ENCODE measurements at places on chromosomes 1 and 21. TPM values are rescaled to one million over a fixed set of nuclear protein-coding genes. Genes with fewer than 3 reads are reported as not detected.

Gene DMBX1
- total RNA-seq = not detected

Gene TNFSF4
- total RNA-seq = 1.9 TPM

Gene SYNC
- not detected for total RNA-seq

- DNase-seq = no peak
These were observed 149.7 kb upstream of the VANGL1 start for GRCh38 chr1:115492019-115492595.

Gene BCAS2
- 63.5 TPM for total RNA-seq

DNA sequence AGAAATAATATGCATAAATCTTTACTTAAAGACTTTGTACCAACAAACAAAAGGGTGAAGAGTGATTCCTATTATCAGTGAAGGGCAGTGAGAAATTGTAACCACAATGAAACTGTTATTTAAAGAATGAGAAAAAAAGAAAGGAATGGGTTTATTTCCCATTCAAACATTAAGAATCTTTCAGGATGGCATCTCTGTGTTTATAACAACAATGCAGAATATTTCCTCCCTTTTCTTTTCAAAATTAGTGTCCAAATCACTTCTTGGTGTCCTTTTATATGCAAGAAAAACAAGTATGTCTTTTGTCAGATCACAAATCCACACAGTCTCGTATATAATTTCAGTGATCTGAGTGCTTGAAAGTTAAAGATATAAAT is 61.2 kb downstream of the PTPRC start:
- no peak for DNase-seq

Gene MAP1LC3C
- not detected for total RNA-seq

Gene GSTM5
- total RNA-seq = 0.07 TPM

Gene KCNK1
- 2.3 TPM for total RNA-seq

- DNase-seq = no peak
These were observed 75.6 kb upstream of the KRTAP11-1 start for GRCh38 chr21:30957010-30957409.

Gene C4BPA
- total RNA-seq = not detected

- DNase-seq = peak; percentile 77
These were observed 7.0 kb upstream of the GPR88 start for GRCh38 chr1:100530880-100531487.
